CD4-positive, alpha-beta T cell treated with Interleukin-21 for 1 hour (primary cell): ENCODE measurements at places on chromosomes 7 and 10.

- DNase-seq = no peak
Observed at GRCh38 chr10:125259651-125260050, 99.3 kb upstream of the CTBP2 start.

GRCh38 chr10:52106899-52107298, 207.2 kb upstream of the DKK1 start:
- DNase-seq = no peak

DNA sequence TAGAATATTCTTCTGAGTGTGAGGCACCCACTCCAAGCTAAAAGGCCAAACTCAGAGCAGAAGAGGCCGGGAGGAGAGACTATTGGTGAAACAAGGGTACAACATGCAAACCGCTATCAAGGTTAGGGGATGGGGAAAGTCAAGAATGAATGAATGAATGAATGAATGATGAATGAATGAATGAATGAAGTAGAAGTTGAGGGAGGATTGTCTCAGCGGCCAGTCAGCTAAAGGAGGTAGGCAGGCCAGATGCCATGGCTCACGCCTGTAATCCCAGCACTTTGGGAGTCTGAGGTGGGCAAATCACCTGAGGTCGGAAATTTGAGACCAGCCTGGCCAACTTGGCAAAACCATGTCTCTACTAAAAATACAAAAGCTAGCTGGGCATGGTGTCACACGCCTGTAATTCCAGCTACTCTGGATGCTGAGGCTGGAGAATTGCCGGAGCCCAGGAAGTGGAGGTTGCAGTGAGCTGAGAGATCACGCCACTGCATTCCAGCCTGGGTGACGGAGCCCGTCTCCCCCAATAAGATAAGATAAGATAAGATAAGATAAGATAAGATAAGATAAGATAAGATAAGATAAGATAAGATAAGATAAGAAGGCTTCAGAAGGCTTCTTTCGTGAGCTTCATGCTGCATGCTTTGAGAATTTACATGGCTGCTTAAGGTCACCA, 250.8 kb downstream of the CCDC3 start:
- no peak for DNase-seq

DNA sequence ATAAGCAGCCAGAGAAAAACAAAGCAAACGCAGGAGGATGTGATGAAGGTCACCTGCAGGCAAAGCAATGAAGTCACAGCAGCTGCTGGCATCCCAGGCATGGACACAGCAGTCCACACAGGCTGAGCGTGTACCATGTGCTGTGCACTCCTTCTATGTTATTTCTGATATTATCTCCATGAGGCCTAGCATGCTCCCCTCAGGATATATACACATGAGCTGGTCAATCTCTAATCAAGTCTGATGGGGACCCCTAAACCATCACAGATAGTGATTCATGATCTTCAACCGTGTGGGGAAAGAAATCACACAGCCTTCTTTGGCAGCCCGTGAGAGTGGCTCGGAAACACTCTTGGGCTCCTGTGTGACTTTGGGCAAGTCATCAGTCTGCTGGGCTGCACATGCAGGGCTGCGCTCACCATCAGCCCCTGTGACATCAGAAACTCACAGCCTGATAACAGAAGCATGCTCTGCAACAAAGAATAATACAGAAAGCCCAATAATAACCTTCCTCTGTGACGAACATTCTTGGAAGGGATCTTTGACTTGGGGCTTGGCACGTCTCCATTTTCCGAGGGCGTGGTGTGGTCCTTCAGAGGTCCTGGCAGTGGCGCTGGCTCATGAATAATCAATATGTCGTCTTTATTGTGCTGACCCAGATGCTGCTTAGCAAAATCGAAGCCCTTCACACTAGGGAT, 83.0 kb upstream of the ATP6V0A4 start:
- DNase-seq = no peak

DNA sequence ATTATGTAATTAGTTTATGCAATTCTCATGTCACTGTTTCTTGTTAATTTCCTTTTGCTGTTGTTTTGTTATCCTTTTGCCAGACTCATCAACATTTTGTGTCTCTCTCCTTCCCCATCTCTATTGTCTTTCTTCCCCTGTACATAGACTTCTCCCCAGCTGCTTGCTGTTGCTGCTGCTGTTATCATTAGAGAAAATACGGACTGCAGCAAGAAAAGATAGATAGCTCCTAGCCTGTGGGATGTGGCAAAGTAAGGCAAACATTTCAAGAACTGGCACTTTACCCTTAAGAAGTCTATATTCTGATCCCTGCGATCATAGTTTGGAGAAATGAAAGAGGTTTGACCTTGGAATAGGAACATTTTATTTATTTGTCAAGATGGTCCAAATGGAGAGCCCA, 162.2 kb downstream of the AOAH start:
- DNase-seq = no peak

GRCh38 chr10:79387974-79388850, 40.9 kb downstream of the PPIF start:
- no peak for DNase-seq

DNA sequence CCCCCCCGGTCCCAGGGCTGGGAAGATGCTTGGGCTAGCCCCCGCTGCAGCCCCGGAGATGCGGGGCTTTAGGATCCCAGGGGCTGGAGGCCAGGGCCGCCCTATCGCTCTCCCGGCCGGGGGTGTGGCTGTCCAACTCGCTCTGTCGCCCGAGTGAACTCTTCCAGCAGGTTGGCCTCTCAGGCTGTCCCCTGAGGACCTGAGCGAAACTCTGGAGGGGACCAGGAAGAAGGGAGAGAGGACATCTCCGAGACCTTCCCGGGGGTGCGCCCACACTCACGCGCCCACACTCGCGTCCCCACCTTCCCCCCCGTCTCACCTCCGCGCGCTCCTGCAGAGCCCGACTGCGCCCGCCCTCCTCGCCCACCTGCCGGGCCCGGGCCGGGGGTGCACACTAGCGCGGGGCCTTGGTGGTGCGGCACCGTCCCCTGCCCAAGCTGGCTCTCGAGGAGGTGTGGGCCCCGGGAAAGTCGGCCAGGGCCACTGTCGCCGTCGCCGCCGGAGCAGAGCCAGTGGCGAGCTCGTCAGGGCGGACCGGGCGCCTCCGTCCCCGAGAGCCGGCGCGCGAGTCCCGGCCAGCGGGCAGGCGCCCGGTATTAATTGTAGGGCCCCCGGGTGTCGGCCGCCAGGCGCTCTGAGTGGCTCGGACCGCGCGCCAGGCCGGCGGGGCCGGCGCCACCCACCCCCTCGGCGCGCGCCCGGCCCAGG, 101.7 kb upstream of the SVIL start:
- peak; percentile 17 for DNase-seq

- no peak for DNase-seq
Observed at GRCh38 chr10:131216681-131217230, 94.8 kb downstream of the TCERG1L start.
